ENCODE measurements at places on chromosomes 1 and 21. TPM values are rescaled to one million over a fixed set of nuclear protein-coding genes. Genes with fewer than 3 reads are reported as not detected.

- no peak for DNase-seq
- H3K27ac ChIP-seq, result no peak overlapping the region
- no peak overlapping the region for H3K4me3 ChIP-seq
- peaks cover 3% of the 10 kb centered on the region for H3K36me3 ChIP-seq
These were observed 64.0 kb upstream of the ASB17 start for GRCh38 chr1:75996196-75996595.

The SPATA1 gene
- total RNA-seq, result 1.2 TPM

DNA sequence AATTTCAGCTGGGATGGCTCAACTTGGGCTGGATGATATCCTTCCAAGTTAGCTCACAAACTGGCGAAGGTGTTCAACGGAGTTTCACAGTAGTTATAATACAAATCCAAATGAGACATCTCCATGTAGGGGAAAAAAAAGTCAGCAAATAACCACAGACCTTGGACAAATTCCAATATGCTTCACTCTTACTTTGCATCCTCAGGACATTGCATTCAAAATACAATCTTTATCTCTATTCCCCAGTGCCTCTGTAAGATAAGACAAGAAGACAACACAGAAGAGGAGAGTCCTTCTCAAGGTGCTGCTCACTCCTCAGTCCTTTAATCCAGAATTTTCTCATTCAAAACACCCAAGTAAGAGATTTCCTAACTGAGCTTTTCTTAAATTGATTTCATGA, 1797.7 kb downstream of the MRPL39 start:
- no peak overlapping the region for H3K27ac ChIP-seq
- DNase-seq, result no peak
- H3K27me3 ChIP-seq, result no peaks in the 10 kb centered on the region
- no peaks in the 10 kb centered on the region for H3K4me1 ChIP-seq
- no peaks in the 10 kb centered on the region for H3K36me3 ChIP-seq

GRCh38 chr1:11592752-11593151, 61.5 kb downstream of the FBXO2 start:
- H3K27me3 ChIP-seq, result peaks cover 35% of the 10 kb centered on the region
- no peak overlapping the region for H3K27ac ChIP-seq
- H3K4me3 ChIP-seq, result no peak overlapping the region
- no peak for DNase-seq
- no peaks in the 10 kb centered on the region for H3K4me1 ChIP-seq

- H3K4me3 ChIP-seq, result no peak overlapping the region
- peak overlapping the region; percentile 5 for H3K27ac ChIP-seq
- no peaks in the 10 kb centered on the region for H3K36me3 ChIP-seq
- no peak for DNase-seq
These were observed 338.7 kb downstream of the SIPA1L2 start for GRCh38 chr1:232291261-232291660.

- peaks cover 41% of the 10 kb centered on the region for H3K27me3 ChIP-seq
- H3K27ac ChIP-seq, result no peak overlapping the region
- H3K36me3 ChIP-seq, result no peaks in the 10 kb centered on the region
- no peak overlapping the region for H3K4me3 ChIP-seq
- DNase-seq, result no peak
These were observed 414 bp downstream of the GPR153 start for GRCh38 chr1:6260433-6260934.

The MAP1LC3C gene
- 0.42 TPM for total RNA-seq

- no peaks in the 10 kb centered on the region for H3K27me3 ChIP-seq
- no peak overlapping the region for H3K4me3 ChIP-seq
- H3K27ac ChIP-seq, result no peak overlapping the region
- peaks cover 2% of the 10 kb centered on the region for H3K36me3 ChIP-seq
- no peak for DNase-seq
These were observed 61.1 kb upstream of the IRF2BP2 start for GRCh38 chr1:234670967-234671626.

The FCGR3A gene
- not detected for total RNA-seq

The UTS2 gene
- total RNA-seq, result not detected

DNA sequence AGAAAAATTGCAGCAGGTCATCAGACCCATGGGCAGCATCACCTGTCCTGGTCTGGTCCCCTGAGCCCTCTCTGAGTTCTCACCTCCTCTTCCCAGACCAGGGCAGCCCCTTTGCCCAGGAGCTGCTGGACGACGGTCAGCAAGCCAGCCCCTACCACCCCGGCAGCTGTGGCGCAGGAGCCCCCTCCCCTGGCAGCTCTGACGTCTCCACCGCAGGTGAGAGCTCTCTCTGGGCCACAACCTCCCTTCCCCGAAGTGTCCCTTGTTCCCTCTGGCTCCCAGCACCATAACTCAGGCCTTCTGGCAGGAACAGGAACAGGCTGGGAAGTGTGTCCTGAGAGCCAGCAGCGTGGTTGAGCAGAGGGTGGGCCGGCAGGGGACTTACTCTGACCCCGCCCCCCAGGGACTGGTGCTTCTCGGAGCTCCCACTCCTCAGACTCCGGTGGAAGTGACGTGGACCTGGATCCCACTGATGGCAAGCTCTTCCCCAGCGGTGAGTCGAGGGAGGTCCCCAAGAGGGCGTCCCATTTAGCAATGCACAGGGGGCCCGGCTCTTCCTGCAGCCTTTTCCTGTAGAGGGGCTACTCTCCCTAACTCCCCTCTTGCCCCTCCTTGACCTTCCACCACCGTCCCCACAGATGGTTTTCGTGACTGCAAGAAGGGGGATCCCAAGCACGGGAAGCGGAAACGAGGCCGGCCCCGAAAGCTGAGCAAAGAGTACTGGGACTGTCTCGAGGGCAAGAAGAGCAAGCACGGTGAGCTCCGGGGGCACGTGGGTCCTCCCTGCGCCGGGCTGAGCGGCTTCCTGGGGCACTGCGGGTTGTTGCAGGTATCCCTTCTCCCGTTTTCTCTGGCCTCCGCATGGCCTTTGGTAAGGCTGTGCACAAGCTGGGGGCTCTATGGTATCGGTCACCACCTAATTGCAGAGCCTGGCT, 2.4 kb downstream of the ELF3 start:
- peaks cover 12% of the 10 kb centered on the region for H3K36me3 ChIP-seq
- DNase-seq, result no peak
- H3K27ac ChIP-seq, result peak overlapping the region; percentile 53
- peak overlapping the region; percentile 92 for H3K4me3 ChIP-seq
- peaks cover 82% of the 10 kb centered on the region for H3K4me1 ChIP-seq
- no peaks in the 10 kb centered on the region for H3K27me3 ChIP-seq

DNA sequence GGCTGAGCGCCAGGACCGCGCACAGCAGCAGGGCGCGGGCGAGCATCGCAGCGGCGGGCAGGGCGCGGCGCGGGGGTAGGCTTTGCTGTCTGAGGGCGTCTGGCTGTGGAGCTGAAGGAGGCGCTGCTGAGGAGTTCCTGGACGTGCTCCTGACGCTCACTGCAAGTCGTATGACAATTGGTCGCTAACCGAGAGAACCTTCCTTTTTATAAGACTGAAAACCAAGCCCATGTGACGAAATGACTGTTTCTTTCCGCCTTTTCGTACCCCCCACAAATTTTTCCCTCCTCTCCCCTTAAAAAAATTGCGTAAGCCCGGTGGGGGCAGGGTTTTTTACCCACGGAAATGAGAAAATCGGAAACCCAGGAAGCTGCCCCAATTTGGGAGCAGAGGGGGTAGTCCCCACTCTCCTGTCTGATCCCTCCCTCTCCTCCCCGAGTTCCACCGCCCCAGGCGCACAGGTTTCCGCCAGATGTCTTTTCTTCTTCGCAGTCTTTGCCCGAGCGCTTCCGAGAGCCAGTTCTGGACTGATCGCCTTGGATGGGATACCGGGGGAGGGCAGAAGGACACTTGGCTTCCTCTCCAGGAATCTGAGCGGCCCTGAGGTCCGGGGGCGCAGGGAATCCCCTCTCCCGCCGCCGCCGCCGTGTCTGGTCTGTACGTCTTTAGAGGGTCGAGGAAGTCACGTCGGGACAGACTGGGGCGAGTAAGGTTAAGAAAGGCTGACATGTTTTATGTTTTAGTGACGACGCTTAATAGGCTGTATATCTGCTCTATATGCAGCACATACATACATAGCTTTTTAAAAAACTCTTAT, at the start of gene PTGS2:
PTGS2 (minus strand) TSS at position 179 of the 817 bp plus-strand sequence; CDS start at position 46, 133 bp downstream.
- H3K4me1 ChIP-seq, result peaks cover 23% of the 10 kb centered on the region
- H3K4me3 ChIP-seq, result peak within 1 kb of the TSS; percentile 93
- peak; percentile 78 for DNase-seq
- H3K27ac ChIP-seq, result peak within 1 kb of the TSS; percentile 97
- peaks cover 4% of the 10 kb centered on the region for H3K36me3 ChIP-seq
- H3K27me3 ChIP-seq, result no peaks in the 10 kb centered on the region

GRCh38 chr1:180881806-180882509, 30.7 kb upstream of the KIAA1614 start:
- H3K27ac ChIP-seq, result no peak overlapping the region
- H3K4me1 ChIP-seq, result peaks cover 2% of the 10 kb centered on the region
- H3K27me3 ChIP-seq, result no peaks in the 10 kb centered on the region
- H3K4me3 ChIP-seq, result no peak overlapping the region
- H3K36me3 ChIP-seq, result peaks cover 2% of the 10 kb centered on the region

- no peaks in the 10 kb centered on the region for H3K36me3 ChIP-seq
- H3K27ac ChIP-seq, result peak within 1 kb of the TSS; percentile 98
- peak; percentile 80 for DNase-seq
- H3K4me3 ChIP-seq, result peak within 1 kb of the TSS; percentile 96
These were observed at the start of the genes MRPS6 and SLC5A3 for GRCh38 chr21:34073032-34073748. Gene MRPS6 (plus strand): TSS chr21:34073578. CDS start chr21:34073701, 123 bp downstream. Gene SLC5A3 (plus strand): TSS chr21:34073578. CDS start chr21:34095199, 21,621 bp downstream.

The GUCA2A gene
- total RNA-seq, result not detected

The GON4L gene
- 70.1 TPM for total RNA-seq

- peaks cover 34% of the 10 kb centered on the region for H3K27me3 ChIP-seq
- no peak overlapping the region for H3K4me3 ChIP-seq
- DNase-seq, result no peak
- H3K4me1 ChIP-seq, result no peaks in the 10 kb centered on the region
- no peaks in the 10 kb centered on the region for H3K36me3 ChIP-seq
These were observed 54.9 kb upstream of the AJAP1 start for GRCh38 chr1:4599521-4599920.

DNA sequence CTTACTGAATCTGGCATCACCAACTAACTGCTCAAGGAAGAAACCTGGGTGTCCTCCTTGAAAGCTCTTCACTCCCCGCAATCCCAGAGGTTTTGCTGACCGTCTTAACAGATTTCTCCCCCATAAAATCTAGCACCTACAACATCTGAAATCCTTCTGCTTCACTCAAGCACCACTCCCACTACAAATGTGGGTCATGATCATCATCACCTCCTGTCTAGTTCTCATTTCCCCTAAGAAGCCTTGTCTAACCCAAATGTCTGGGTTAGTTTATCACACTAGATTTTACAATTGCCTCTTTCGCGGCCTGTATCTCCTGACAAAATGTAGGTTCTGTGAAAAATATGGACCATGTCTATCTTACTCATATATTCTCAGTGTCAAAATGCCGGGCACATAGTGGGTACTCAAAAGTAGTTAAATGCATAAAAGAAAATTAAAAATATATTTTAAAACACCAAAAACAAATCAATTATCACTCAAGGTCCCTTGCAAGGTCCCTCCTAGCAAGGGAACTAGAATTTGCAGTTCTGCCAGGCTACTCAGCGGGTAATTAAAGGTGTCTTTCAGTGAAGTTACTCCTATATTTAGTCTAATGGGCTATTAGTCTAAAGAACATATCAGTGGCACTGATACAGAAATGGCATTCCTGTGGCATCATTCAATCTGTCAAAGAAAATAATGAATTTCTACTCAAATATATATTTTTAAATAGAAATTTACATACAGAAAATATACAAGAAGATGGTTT, 19.6 kb downstream of the C21orf91 start:
- peaks cover 21% of the 10 kb centered on the region for H3K36me3 ChIP-seq
- DNase-seq, result no peak
- peaks cover 10% of the 10 kb centered on the region for H3K4me1 ChIP-seq
- no peak overlapping the region for H3K27ac ChIP-seq
- H3K4me3 ChIP-seq, result no peak overlapping the region

The HAO2 gene
- 0.27 TPM for total RNA-seq

The KCNK1 gene
- 14.6 TPM for total RNA-seq

The DPT gene
- 1.3 TPM for total RNA-seq

- no peaks in the 10 kb centered on the region for H3K36me3 ChIP-seq
- no peak for DNase-seq
- H3K4me1 ChIP-seq, result peaks cover 15% of the 10 kb centered on the region
- peaks cover 38% of the 10 kb centered on the region for H3K27me3 ChIP-seq
These were observed 1.1 kb upstream of the RCAN3 start for GRCh38 chr1:24501371-24502064.

- no peak for DNase-seq
These were observed 934 bp upstream of the MSH4 start for GRCh38 chr1:75795703-75796193.

- no peak overlapping the region for H3K4me3 ChIP-seq
- H3K27ac ChIP-seq, result no peak overlapping the region
- H3K4me1 ChIP-seq, result no peaks in the 10 kb centered on the region
- DNase-seq, result no peak
- H3K36me3 ChIP-seq, result peaks cover 30% of the 10 kb centered on the region
These were observed 1528.6 kb upstream of the TPTE start for GRCh38 chr21:8992731-8993174.

GRCh38 chr21:29342363-29342957, 43.7 kb downstream of the BACH1 start:
- peaks cover 21% of the 10 kb centered on the region for H3K4me1 ChIP-seq

DNA sequence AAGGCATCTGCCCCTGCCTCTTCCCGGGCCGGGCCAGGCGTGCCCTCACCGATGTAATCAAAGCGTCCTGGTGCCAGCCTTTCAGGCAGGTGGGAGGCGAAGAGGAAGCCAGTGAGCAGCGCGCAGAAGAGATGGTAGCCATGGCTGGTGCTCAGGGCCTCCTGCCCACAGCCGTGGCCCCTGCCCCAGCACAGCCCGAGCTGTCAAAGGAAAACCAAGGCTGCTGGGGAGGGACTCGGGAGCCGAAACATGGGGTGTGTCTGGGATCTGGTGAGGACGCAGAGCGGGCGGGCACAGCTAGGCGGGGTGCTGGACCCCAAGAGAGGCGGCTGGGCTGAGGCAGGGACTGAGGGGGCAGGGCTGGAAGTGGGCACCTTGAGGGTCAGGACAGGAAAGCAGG, 2.7 kb downstream of the BGLAP start:
- no peak for DNase-seq
- H3K36me3 ChIP-seq, result peaks cover 5% of the 10 kb centered on the region
- no peak overlapping the region for H3K27ac ChIP-seq
- H3K4me1 ChIP-seq, result peaks cover 4% of the 10 kb centered on the region
- H3K4me3 ChIP-seq, result no peak overlapping the region

DNA sequence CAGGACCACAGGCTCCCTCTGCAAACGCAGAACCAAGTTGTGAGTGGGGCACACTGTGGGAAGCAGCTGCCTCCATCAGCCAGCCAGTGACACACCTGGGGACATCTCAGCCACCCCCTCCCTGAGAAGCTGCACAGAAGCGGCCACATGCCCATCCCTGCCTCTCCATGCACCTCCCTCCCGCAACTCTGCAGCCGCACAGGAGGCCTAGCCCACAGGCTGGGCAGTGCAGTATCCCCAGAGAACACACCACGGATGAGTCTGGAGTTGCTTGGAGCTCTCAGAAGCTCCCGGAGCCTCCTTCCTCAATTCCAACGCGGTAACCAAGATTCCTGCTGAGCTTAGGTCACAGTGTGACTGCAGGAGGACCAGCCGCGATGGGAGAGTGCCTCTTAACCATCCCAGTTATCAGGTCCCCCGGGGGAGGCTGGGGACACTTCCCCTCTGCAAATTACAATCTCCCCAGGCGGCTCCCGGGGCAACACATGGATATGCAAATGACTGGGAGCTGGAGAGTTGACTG, 1.2 kb upstream of the WNT3A start:
- H3K27me3 ChIP-seq, result peaks cover 92% of the 10 kb centered on the region
- H3K36me3 ChIP-seq, result no peaks in the 10 kb centered on the region
- no peak overlapping the region for H3K27ac ChIP-seq
- H3K4me1 ChIP-seq, result peaks cover 12% of the 10 kb centered on the region

Measured in mesothelial cell of epicardium (in vitro differentiated cells).